ENCODE measurements at places on chromosomes 3 and 15.

DNA sequence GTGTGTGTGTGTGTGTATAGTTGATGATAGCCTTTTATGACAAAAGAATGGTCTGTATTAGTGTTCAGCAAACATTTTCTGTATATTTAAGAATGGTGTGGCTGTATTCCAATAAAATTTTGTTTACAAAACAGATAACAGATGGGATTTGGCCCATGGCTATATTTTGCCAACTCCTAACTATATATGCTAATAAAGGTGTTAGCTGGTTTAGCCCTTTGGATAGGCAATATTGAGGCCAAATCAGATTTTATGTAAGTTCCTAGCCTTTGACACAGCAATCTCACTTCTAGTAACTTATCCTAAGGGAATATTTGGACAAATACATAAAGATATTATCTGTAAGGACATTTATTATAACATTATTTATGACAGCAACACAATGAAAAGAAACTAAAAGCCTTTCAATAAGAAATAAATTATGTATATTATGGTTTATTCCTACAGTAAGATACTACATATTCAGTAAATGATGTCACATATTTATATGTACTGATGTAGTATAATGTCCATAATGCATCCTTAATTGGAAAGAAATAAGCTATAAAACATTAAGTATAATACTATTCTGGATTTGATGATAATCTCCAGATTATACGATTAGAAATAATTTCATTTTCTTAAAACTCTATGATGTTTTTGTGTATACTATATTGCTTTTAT, 264.0 kb downstream of the RBMS3 start:
- DNase-seq: no peak

DNA sequence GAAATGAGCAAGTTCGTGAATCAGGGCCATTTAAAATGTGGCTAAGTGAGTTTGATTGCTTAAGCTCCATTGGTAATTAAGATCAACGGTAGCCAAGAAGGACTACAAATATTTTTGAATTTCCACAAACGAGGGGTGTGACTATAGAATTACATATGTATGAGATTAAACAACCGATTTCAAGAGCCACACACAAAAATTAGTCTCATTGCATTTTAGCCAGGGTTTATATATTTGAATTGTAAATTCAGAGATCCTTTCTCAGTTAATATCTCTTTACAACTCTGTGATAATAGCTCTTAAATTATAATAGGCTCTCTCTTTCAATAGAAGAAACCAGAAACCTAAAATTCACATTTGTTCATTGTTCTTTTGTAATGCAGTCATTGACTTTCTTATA, 325.6 kb upstream of the ICE2 start:
- no peak for DNase-seq

DNA sequence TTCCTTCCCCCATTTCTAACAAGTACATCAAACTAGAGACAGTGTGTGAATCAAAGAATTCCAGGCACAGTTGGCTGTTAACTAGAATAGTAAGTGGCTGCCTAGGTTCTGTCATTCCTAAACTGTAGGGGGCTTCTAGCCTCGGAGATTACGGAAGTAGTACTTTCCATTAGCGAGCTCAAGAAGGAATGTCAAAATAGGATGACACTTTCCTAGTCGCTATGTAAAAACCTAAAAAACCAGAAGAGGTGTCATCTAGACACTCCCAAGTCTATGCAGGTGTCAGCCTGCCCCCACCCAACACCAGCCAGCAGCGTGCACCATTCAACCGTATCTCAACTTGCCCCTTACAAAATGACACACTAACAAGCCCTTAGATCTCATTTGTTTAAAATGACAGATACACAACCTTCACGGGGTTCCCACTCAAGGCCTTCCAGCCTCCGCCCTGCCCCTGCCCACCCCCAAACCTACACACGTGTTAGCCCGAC, 874 bp downstream of the INO80 start:
- DNase-seq: peak; percentile 28

DNA sequence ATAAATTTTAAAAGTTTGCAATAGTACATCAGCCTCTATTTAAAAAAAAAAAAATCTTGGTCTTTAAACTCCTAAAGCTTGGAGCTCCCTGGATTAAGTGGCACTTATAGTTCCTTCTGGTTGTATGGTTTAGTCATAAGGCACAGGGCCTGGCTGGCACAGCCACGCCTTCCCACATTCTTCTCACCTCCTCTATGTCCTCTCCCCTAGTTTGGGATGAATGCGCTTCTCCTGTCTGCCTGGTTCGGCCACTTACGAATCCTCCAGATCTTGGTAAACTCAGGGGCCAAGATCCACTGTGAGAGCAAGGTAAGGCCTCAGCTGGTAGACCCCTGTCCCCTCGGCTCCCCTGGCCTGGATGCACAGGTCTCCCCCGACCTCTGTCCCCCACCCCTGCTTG, 10.0 kb downstream of the ANKDD1A start:
- no peak for DNase-seq

DNA sequence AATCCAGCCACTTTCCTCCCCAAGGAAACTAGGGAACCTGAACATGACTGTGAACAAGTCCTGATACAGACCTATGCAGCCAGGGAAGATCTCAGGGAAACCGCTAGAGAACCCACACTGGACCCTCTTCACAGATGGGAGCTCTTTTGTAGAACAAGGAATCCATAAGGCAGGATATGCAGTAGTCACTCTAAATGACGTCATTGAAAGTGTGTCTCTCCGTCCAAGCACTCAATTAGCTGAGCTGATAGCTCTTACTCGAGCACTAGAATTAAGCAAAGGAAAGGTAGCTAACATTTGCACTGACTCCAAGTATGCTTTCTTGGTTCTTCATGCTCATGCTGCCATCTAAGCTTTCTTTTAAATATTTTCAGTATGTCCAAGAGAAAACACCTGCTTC, 10.0 kb upstream of the SMCO1 start:
- DNase-seq: no peak

GRCh38 chr3:126872701-126873342, 110.1 kb upstream of the PLXNA1 start:
- DNase-seq: no peak

DNA sequence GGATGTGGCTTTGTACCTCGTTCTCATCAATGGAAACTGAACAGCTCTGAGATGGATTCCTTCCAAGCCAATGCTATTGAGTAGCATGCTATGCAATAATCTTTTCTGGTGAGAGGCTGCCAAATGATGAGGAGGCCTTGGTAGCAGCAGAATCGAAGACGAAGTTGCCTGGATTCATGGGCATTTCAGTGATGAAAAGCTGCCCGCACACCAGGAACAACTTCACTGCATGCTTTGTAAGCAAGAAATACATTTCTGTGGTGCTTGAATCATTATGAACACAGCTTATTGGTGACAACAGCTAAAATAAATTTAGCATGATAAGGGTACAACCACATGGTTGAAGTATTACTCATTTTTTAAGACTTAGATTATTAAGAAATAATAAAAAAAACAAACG, 246.8 kb upstream of the ROBO1 start:
- DNase-seq: no peak

DNA sequence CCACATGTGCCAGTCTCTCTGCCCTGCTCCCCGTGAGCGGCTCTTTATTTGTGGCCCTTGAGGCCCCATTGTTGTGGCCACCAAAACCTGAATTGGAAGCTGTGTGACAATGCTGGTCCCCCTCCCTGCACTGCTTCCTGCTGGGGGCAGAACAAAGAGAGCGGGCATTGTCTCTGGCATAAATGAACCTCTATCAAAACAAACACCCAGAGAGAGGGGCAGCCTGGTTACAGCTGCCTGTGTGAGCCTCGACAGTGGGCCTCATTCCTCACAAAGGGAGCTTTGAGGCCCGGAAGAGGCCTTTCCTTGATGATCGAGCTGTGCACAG, 152.9 kb downstream of the IGF1R start:
- DNase-seq: peak; percentile 59

DNA sequence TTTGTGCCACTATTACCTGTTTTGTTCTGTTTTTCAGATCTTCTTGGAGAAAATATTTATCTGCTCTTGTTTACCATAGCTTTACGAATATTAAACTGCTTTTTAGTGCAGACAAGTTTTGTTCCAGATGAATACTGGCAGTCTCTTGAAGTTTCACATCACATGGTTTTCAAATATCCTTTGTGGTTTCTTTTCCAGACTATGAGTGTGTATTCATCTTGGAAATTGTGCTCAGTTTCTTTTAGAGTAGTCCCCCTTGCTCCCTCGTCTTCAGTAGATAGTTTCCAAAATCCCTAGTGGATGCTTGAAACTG, 1.2 kb downstream of the PIGB start:
- DNase-seq: no peak

DNA sequence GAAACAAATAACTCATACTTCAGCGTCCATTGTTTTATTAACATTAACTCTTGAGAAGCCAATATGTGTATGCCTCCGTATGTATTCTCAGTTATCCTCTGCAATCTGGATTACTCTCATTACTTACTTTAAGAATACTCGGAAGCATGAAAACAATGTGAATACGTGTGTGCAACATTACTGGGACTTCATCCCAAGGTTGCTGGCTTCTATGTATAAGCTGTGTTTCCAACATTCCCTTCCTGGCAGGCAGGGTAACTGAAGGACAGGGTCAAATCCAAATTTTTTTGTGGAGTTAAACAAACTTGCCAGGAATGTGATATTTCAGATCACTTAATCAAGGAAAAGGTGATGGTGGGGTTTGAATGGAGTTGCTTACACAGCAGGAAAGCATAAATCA, 34.5 kb upstream of the NR1I2 start:
- DNase-seq: no peak

GRCh38 chr3:183591881-183592521, 36.5 kb upstream of the KLHL6 start:
- DNase-seq: no peak

GRCh38 chr3:58683466-58683865, 16.9 kb upstream of the FAM3D start:
- no peak for DNase-seq

DNA sequence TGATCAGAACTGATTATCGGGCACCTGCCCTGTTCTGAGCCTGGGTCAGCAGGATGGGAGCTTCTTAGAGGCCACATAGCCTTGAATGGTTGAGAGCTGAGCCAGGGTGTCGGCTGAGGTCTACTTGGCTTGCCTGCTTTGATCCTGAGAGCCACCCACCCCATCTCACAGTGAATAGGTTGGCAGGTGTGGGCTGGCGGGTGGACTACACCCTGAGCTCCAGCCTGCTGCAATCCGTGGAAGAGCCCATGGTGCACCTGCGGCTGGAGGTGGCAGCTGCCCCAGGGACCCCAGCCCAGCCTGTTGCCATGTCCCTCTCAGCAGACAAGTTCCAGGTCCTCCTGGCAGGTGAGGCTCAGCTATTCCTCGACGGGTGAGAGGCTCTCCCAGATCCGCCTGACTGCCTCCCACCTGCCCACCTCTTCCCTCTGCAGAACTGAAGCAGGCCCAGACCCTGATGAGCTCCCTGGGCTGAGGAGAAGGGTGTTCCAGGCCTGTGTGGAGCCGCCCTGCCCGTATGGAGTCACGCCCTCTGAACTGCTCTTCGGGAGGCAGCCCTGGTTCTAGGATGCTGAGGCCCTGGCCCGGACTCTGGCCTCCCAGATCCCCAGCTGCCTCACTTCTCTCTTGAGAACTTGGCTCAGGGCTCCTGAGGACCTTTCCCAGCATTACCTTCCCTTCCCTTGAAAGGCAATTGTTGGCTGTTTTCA, 3.8 kb downstream of the COMMD4 start:
- no peak for DNase-seq

GRCh38 chr3:35028157-35028556, 611.2 kb upstream of the ARPP21 start:
- DNase-seq: no peak

DNA sequence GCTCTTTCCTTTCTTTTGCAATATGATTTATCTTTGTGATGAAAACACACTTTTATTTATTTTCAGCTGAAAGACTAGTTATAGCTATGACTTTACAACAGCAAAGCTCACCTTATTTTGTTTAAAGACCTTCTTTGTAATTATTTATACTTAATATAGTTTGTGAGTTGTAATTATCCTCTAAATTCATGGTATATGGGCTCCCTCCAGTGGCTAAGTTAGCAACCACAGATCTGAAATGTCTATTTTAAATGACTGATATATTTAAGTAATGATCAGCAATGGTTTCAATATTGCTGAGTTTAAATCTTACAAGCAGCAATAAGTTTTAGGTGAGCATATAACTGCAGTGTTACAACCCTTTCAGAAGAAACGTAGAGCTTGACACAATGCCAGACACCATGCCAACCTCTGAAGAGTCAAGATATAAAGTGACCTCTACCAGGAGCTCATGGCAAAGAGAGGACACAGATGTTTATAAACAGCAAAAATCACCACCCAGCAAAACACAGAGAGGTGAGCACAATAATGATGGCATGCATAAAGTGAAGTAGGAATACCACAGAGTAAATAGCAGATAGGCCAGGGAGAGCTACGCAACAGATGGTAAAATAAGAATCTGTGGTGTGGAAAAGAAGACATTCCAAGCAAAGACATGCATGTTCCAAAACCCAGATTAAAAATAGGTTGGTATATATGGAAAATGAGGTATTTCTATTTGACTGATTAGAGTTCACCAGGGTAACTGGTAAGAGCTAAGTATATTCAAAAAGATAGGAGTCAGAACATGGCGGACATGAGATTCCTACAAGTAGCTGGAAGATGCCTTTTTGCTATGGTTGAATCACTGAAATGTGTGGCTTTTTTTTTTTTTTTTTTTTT, 143.7 kb upstream of the ZNF385D start:
- no peak for DNase-seq

GRCh38 chr3:113532698-113533533, 561 bp downstream of the SIDT1 start:
- DNase-seq: peak; percentile 44

GRCh38 chr15:42367041-42367440, 7.7 kb downstream of the CAPN3 start:
- no peak for DNase-seq

DNA sequence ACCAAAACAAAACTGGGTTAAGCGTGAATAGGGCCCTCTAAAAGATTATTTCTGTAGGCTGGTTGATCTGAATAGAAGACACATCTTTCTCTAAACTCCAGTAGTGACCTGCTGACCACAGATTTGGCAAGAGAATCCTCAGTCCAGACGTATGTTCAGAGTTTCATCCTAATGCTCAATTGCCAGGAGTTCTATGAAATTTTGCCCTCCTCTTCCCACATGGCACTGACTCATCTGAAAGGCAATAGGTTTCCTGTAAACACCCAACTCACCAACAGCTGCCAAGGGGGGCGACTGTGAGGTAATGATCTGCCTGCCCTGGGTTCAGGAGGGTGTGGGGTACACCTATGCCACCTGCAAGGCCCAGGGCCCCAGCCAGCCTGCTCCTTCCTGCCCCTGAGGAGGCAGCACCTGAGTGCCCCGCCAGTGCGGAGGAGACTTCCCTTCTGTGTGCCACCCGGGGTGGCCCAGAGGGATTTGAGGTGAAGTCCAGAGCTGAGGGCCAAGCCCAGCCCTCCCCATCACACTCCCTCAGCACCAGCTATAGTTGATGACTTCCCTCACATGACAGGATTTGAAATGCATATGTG, 8.4 kb upstream of the PLA2G4D start:
- DNase-seq: no peak

DNA sequence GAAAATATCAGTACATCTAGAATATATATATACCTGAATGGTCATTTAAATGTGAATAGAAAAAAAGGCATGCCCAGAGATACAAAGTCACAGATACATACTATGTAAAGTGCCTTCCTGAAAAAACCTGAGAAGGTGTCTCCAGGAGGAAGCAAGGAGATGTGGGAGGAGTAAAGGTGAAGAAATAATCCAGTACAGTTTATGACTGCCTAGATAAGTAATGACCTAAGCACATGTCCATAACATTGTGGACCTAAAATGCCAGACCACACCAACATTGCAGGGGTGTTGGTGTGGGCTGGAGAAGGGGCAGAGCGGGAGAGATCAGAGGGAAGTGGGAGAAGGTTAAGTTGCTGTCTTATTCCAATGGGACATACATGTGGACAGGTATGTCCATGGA, 226.9 kb downstream of the ZNF621 start:
- DNase-seq: no peak

All from H9 (cell line).